Posterior cingulate gyrus (tissue), 11 donors: ENCODE measurements at places on chromosomes 4 and X.
A peak's percentile ranks its signal among the peaks of the same experiment; 100 is the strongest.

DNA sequence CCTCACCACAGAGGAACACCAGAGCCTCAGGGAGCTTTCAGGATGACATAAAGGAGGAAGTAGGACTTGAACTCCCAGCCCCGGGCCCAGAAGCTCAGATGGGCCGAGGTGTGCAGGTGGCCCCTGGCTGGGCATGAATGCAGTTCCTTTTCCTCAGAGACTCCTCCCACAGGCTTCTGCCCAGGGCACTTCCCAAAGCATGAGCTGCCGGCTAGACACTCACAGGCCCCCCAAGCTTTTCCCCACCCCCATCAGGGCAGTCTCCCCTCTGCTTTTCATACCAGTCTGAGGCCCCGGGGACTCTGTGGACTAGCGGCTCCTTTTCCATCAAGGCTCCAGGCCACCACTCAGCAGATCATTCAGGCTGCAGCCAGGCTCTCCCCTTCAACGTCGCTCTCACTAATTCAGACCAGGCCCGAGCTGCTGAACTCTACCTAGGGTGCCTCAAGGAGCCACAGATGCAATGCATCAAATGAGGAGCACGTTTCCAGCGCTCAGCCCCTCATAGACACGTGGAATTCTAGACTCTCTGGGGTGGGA lies 36.9 kb downstream of the HMX1 start:
- DNase-seq = no peak

DNA sequence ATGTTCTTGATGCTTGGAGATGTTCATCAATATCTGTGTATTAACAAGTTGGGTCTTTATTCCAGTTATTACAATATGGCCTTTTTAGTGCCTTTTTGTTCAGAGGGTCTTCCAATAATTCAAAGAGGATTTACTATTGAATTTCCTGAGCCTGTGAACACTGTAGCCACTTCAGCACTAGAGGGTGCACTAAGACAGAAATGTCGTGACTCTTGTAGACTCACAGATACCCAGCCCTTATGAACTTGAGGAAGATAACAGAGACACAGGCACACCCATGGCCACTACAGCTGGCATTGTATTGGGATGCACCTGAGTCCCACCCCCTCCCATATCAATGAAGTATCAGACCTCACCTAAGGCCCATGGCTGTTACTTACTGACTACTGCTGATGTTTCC lies 54.4 kb upstream of the ACTRT1 start:
- no peak for DNase-seq

DNA sequence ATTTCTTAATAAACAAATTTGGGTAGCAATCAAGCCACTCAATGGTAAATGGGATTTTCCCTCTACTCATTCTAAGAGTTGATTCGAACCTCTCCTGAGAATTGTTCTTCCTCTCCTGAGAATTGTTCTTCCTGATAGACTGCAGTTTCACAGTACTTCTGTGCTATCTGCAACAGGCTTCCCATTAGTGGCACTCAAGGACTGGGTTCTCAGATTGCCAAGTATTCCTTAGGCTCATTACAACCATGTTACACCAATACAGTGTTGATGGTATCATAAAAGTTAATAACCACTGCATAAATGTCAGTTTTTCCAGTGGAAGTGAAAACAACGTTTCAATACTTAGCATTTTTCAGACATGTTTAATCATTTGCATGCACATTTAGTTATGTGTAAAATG lies 201.6 kb downstream of the FRMPD4 start:
- DNase-seq = no peak

GRCh38 chr4:168978001-168978700 lies 31.9 kb downstream of the CBR4 start:
- DNase-seq = no peak

DNA sequence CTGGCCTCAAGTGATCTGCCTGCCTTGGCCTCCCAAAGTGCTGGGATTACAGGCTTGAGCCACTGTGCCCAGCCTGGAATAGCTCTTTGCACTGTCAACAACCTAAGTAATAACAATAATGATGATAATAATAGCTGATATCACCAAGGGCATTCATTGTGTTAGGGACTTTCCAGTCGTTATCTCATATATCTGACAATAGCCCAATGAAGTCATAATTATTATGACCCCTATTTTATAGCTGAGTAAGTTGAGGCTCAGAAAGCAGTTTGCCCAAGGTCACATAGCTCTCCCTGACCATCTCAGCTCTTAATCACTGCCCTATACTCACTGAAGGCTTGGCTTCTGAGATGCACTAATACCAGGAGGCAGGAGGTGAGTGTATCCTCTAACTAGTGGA lies 18.7 kb upstream of the MAP7D3 start:
- no peak for DNase-seq

GRCh38 chr4:180054291-180054690 lies 2188.9 kb upstream of the TENM3 start:
- DNase-seq = no peak

DNA sequence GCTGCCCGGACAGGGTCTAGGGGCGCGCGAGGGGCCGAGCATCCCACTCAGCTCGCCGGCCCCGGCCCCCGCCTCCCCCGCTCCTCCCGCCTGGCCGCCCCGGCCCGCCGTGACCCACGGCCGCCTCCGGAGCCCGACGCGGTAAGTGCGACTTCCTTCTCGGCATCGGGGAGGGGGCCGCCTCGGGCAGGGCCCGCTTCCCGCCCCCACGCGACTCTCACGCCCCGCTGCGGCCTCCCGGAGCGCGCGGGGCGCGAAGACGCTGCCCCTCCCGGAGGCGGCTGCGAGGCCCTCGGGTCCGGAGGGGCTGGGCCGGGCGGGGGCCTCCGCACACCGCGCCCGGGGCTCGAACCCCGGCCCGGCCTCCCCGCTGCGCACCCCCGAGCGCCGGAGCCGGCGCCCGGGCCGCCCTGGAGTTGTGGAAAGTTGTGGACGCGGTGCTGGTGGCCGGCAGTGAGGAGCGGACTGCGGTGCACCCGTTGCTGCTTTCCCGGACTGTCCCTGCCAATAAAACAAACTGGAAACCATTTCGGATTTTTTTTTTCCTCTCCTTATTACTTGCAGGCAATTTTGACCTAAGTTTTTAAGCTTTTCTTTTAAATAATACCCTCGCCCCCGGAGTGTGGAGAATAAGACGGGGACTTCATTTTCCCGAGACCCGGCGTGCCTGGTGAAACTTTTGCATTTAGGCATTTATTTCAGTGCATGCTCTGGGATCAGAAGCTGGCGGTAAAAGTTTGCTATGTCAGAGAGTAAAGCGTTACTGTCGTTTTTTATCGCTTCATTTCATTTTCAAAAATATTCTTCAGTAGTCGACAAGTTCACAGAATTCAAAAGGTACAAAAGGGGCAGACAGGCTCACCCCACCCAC lies 13.0 kb upstream of the TMEM156 start:
- no peak for DNase-seq

DNA sequence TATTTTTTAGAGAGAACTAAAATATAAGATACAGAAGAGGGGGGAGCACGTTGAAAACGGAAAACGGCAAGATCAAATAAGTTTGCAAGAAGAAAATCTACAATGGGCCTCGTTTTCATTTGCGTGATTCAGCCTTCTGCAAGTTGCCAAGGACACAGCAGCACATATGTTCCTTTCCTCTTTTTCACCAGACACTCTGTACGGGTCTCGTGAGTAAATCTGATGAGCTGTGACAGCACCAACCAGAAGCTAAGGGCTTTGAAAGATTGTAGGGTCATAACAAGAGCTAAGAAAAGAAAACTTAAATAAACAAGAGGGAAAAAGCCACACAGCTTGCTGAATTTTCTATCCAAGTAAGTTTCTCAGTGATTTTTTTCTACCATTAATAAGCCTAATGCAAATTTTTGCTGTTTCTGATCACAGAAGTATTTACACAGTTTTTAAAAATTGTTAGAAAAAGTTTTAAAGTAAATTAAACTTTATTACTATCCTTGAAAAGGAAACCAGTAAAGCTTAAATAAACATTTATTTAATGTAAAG lies 63.4 kb downstream of the SCML2 start:
- no peak for DNase-seq

GRCh38 chr4:138915756-138916155 lies 99.8 kb upstream of the NOCT start:
- no peak for DNase-seq

DNA sequence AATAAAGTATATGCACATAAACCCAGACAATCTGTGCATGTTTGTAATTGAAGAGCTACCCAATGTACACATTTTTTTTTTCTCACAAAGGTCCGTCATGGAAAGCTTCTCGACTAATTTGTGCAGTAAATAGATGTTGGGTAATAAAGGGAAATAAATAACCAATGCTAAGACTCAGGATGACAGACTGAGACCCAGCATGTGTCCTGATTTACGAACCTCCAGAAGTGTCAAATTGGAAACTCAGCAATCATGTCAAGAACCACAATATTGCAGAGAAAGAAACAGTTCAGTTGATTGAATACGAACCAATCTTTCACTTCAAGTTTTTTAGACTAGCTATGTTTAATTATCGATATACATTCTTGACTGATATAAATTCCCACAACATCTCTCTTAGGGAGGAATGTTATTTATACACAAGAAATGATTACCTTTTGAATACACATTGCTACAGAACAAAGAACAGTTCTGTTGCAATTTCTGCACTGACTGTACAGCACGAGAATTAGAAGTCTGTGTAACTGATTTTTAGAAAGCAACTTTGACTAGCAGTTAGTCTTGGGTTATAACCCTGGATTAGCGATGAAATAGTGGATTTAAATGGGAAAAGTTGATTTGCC lies 625.6 kb upstream of the FTHL17 start:
- DNase-seq = no peak

DNA sequence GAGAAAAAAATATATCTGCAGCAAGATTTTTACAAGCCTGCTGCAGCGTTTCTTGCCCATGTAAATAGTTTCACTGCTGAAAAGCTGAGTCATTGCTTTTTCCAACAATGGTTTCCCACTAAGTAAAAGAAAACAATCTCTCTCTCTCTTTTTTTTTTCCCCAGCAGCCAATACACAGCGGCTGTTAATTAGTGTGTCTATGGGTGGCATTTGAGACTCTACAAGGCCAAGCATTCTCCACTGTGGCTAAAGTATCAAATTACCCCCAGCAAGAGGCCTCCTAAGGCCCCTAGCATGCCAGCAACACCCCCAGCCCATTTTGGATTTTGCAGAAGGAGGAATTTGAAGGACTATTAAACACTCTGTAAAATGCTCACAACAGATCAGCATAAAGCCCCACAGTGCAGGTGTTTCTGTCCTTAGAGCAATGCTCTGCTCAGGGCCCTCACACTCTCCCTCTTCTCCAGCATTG lies 837.4 kb downstream of the TRIML1 start:
- DNase-seq = no peak

- no peak for DNase-seq
Measured at GRCh38 chr4:174928174-174928573, 10.0 kb downstream of the ADAM29 start.

DNA sequence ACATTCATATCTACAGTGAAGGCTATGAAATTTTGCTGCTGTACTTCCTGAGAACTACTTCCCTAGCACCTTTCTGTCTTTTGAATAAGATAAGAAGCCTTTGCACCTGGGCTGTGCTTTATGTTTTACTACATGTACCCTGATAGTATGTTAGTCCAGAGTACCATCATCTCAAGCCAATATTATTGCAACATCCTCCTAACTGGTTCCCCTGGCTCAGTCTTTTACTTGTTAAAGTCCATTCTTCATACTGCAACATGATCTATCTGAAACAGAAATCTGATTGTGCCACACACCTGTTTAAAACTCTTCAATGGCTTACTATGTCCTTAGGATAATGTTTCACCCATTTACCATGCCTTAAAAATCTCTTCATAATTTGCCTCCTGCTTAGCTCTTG lies 102.3 kb downstream of the AGTR2 start:
- DNase-seq = no peak

- DNase-seq = no peak
Measured at GRCh38 chrX:30065226-30065625, 150.1 kb upstream of the MAGEB2 start.

DNA sequence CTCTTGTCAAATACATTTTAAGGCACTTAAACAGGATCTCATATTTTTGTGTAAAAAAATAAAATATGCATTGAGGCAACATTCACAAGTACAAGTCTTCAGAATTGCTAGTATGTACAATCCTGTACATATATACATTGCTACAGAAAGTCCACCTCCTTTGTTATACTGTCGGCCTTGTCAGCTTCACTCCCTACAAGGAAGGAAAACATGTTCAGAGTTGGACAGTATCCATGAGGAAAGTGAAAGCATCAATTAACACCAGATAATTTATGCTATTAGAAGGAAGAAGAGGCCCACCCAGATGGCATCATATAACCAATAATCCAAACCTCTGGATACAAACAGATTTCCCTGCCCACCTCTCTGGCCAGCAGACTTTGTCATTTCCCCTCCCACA lies 42.0 kb downstream of the REELD1 start:
- DNase-seq = no peak

- no peak for DNase-seq
Measured at GRCh38 chr4:173398220-173398619, 696 bp downstream of the SCRG1 start.

DNA sequence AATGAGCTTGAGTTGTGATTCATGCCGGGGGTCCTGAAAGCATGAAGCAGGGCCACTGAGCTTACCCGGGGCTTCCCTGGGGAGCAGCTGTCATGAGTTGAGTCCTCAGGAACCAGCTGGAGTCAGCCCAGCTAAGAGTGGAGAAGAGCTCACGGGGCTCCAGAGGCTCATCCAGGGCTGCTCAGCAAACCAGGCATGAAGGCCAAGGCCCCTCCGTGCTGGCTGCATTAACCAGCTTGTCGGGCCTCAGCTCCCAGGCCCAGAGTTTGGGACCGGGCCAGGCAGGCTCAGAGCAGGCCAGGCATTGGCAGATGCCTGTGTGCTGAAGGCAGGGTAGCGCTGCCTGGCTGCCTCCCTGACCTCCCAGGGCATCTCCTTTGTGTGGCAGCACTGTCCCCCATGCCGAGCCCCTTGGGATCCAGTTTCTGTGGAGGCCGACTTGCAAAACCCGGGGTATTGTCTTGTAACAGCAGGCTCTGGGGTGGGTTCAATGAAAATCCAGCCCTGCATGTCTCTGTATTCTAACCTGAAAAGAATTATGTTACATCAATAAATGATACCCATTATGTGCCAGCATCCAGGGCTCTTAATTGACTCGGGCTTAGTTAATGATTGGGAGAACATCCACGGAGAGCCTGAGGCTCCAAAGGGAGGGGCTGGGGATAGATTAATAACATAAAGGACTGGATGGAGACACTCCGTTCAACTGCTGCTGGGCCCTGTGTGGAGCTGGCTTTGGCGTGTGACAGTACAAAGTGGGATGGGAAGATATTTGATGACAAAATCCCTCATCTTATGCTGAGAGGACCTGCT lies 68.0 kb upstream of the MSX1 start:
- DNase-seq = peak; percentile 52

DNA sequence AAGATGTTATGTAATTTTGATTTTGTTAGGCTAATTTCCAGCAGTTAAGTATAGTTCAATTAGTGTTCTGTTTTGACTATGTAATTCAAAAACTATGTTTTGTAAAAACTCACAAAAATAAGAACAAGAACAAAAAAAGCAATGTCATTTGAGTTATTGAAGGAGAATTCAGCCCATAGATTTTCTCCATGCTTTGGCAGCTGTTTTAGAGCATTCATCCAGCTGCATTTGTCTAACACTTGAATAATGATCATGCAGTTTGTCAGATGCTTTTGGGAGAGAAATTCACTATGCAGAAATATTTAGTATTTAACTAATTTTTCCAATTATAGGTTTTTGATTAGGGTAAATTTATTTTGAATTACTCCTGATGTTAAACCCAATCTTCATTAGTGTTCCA lies 14.2 kb downstream of the CPE start:
- DNase-seq = no peak
